ENCODE measurements at places on chromosomes 3 and 15. TPM values are rescaled to one million over a fixed set of nuclear protein-coding genes. Genes with fewer than 3 reads are reported as not detected.

DNA sequence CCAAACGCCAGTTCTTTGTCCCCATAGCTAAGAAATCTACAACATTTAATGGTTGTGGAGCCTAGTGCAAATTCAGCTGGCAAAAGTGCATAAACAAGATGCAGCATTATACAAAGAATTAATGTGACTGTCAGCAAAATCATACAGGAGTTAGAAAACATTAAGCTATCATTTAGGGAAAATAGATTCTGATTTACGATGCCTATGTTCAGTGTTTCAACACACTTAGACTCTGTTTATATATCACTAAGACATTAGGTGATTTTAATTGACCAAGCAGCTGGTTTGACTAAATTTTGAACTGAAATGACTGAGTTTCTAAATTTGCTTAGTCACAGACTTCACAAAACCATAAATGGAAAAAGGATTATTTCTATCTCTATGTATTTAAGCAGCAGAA is 1076.8 kb downstream of the TBL1XR1 start:
- no peak overlapping the region for H3K4me3 ChIP-seq
- no peaks in the 10 kb centered on the region for H3K4me1 ChIP-seq
- no peak for DNase-seq
- no peaks in the 10 kb centered on the region for H3K27me3 ChIP-seq
- H3K27ac ChIP-seq = no peak overlapping the region
- H3K36me3 ChIP-seq = no peaks in the 10 kb centered on the region

GRCh38 chr3:122563717-122564025 is 429 bp downstream of the PARP9 start:
- peak overlapping the region; percentile 96 for H3K27ac ChIP-seq
- H3K36me3 ChIP-seq = peaks cover 5% of the 10 kb centered on the region
- DNase-seq = peak; percentile 5
- H3K4me3 ChIP-seq = peak overlapping the region; percentile 78
- H3K27me3 ChIP-seq = no peaks in the 10 kb centered on the region

- H3K36me3 ChIP-seq = no peaks in the 10 kb centered on the region
- no peak overlapping the region for H3K4me3 ChIP-seq
- DNase-seq = no peak
- H3K27ac ChIP-seq = no peak overlapping the region
Measured at GRCh38 chr3:126434931-126435411, 40.3 kb downstream of the CFAP100 start.

- H3K36me3 ChIP-seq = no peaks in the 10 kb centered on the region
- no peak overlapping the region for H3K27ac ChIP-seq
- H3K27me3 ChIP-seq = no peaks in the 10 kb centered on the region
- H3K4me1 ChIP-seq = no peaks in the 10 kb centered on the region
Measured at GRCh38 chr3:156862338-156862737, 36.2 kb downstream of the LEKR1 start.

- no peaks in the 10 kb centered on the region for H3K4me1 ChIP-seq
- no peaks in the 10 kb centered on the region for H3K36me3 ChIP-seq
- DNase-seq = no peak
- H3K4me3 ChIP-seq = no peak overlapping the region
- no peaks in the 10 kb centered on the region for H3K27me3 ChIP-seq
- H3K27ac ChIP-seq = no peak overlapping the region
Measured at GRCh38 chr3:150699068-150699639, 4.6 kb downstream of the ERICH6 start.

DNA sequence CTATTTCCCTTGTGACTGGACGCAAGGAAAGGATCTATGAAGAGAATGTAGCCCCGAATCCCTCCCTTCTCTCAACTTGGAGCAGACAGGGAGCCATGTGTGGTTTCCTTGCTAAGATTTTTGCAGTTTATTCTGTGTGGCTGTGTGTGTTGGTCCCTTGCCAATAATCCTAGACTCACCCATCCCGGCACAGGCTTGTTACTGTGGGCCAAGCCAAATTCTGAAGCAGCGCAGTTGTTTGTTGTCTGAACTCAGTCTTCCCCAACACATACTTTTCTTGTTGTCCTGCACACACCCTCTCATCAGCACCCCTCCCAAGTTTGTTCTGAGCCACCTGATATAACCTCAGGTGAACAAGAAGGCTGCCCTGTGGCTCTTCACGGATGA is 193.3 kb upstream of the CTDSPL start:
- peaks cover 2% of the 10 kb centered on the region for H3K27me3 ChIP-seq
- H3K27ac ChIP-seq = peak overlapping the region; percentile 26
- peaks cover 15% of the 10 kb centered on the region for H3K4me1 ChIP-seq
- peak; percentile 63 for DNase-seq
- no peak overlapping the region for H3K4me3 ChIP-seq
- H3K36me3 ChIP-seq = no peaks in the 10 kb centered on the region

GRCh38 chr3:189593581-189593980 is 37.6 kb upstream of the TP63 start:
- H3K4me3 ChIP-seq = no peak overlapping the region
- H3K27ac ChIP-seq = no peak overlapping the region
- H3K4me1 ChIP-seq = no peaks in the 10 kb centered on the region
- H3K36me3 ChIP-seq = no peaks in the 10 kb centered on the region
- no peaks in the 10 kb centered on the region for H3K27me3 ChIP-seq

GRCh38 chr15:24823473-24823872 is 131.3 kb upstream of the SNRPN start:
- H3K27ac ChIP-seq = no peak overlapping the region
- H3K36me3 ChIP-seq = no peaks in the 10 kb centered on the region
- H3K27me3 ChIP-seq = no peaks in the 10 kb centered on the region
- no peak for DNase-seq

GRCh38 chr15:47188758-47189507 is 528.4 kb upstream of the SEMA6D start:
- H3K4me3 ChIP-seq = no peak overlapping the region
- no peaks in the 10 kb centered on the region for H3K27me3 ChIP-seq
- no peaks in the 10 kb centered on the region for H3K4me1 ChIP-seq
- no peak overlapping the region for H3K27ac ChIP-seq

DNA sequence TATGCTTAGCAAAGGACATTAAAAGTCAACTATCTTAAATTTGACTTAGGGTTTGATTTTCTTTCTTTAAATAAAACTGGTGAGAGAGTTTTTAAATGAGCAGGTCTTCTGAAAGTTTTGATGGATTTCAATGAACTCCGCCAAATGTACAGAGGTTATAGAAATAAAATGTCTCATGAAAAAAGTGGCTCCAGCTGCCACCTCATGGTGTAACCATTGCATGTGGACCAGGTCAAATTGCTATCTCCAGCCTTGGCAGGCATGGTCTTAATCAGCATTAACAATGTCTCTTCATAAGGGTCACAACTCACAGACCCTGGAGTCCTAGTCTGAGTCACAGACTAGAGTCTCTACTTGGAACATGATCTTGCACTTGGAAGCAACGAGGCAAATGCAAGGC is 182.3 kb downstream of the ADAMTS17 start:
- DNase-seq = no peak
- no peak overlapping the region for H3K27ac ChIP-seq
- H3K4me1 ChIP-seq = no peaks in the 10 kb centered on the region

PP2D1 gene
- not detected for total RNA-seq

FBXW12 gene
- not detected for total RNA-seq

GABRA5 gene
- 0.14 TPM for total RNA-seq

GNB5 gene
- 85.7 TPM for total RNA-seq

SCN11A gene
- total RNA-seq = 1.7 TPM

PLIN1 gene
- total RNA-seq = 3.6 TPM

Measured in prostate gland (tissue), 2 donors.